ENCODE measurements at places on chromosomes 5 and 9.

DNA sequence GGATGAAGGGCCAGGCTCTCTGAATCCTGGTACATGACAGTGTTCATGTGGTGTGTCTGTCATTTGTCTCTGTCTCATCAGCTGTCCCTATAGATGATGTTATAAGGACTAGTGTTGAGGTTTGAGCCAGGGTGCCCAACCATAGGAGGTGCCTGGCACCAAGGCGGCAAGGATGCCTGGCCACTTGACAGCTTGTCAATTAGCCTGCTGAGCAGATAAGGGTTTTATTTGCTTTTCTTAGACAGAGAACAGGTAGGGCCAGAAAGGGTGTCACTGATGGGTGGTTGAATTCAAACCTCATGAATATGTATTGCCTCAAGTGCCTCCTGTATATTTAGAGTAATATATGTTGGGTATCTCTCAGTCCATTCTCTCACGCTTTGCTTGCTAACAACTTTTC lies 30.1 kb upstream of the AUH start:
- no peak for DNase-seq

DNA sequence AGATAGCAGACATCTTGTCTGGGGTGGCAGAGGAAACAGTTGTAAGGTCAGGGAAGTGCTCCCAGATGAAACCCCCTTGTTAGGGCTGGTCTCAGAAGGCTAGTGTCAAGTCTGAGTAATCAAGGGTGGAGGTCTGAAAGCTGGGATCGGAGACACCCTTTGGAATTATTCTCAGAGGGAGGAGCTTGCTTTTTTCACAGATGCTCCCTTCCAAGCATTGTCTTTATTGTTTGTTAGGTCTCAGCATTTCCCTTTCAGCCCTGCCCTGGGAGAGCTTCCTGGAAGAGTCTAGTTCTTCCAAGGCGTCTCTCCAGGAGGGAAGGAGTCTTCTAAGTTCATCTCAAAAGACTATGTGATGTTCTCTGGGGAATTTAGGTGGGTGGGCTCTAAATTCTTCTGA lies 3.2 kb downstream of the TEK start:
- DNase-seq, result no peak

GRCh38 chr9:31393240-31393639 lies 991.2 kb upstream of the ACO1 start:
- no peak for DNase-seq

- DNase-seq, result no peak
These were observed 24.4 kb upstream of the GRAMD2B start for GRCh38 chr5:126398791-126399190.

DNA sequence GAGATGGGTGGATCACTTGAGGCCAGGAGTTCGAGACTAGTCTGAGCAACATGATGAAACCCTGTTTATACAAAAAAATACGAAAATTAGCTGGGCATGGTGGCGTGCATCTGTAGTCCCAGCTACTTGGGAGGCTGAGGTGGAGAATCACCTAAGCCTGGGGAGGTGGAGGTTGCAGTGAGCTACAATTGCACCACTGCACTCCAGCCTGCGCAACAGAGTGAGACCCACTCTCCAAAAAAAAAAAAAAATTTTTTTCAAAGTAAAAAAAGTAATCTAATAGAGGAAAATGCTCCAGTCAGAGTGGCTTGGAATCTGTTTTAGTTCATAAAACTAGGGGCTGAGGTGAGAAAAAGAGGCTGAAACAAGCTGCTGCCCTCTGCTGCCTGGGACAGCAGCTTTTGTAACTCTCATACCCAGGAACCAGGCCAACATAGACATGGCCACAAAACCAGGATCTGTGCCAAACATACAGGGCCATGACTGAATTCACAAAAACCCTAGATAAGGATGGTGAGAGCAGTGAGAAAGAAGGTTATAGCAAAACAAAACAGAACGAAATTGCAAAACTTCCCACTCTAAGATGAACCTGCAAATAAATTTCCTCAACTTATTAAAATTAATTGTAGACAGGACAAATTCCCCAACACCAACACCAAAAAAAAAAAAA lies 13.1 kb upstream of the DCAF12 start:
- peak; percentile 55 for DNase-seq

DNA sequence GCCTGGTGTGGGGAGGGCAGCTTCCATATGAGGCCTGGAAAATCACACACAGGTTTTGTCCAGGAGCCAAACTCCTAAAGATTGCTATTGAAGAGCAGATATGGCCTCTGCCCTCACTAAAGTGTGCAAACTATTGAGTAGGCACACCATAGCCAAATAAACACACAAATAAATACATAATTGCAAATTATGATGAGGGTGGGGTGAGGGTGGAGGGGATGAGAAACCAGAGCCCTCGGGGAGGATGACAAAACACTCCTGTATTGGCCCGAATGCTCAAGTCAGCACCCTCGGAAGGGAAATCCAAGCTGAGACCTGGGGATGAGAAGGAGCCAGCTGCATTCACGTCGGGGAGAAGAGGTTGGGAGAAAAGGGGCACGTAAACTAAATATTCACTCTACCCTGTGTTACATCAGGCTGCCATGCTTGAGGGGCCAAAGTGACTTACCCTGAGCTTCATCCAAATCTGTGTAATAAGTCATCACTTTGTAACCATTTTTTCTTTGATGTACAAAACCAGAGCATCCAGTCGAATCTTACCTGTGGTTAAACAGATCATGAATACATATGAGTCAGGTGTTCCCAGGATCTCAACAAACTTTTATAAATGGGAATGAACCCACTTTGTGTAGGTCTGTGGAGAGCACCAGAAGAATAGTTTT lies 73.9 kb upstream of the PCSK1 start:
- no peak for DNase-seq

DNA sequence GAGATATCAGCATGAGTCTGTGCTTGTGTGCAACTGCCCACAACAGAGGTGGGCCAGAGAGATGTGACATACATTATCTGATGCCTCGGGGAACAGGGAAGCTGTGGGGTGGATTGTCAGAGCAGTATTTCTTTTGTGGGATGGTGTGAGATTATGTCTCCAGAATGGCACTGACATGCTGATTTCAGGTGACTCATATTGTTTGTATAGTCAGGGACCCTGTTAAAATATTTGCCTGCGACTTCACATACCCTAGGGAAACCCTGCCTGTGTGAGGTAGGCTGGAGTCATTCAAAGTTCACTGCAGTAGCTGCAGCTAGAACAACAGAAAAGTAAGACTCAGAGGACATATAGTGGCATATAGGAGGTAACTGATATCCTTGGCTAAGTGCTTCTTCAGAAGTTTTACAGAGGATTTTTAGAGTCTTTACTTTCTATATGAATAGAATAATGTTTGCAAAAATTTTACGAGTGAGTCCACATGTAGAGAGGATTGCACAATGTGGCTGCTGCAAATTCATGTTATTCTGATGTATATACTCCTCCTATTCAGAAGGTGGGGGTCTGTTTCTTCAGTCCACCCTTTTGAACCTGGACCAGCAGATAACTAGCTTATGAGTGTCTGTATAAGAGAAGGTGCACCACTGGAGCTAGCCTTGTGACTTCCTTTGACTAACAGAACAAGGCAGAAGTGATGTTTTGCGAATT lies 89.3 kb downstream of the MACIR start:
- no peak for DNase-seq

GRCh38 chr9:93419023-93419422 lies 32.5 kb upstream of the FAM120A start:
- no peak for DNase-seq

DNA sequence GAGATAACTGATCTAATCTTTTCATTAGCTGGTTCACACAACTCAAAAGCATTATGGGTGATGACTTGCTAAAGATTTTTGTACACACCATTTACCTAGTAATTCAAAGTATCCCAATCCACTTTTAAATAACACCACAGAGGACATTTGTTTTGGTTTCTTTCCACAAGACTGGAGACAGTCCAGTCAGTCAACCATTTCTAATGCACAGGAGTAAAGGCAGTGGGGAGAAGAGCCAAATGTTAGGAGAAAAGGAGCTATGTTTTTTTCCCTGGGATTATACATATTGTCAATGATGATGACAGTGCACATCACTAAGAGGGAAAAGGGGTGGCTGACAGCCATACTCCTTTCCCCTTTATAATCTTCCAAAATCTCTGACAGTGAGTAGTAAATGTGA lies 240.9 kb downstream of the GABRB2 start:
- DNase-seq, result no peak

DNA sequence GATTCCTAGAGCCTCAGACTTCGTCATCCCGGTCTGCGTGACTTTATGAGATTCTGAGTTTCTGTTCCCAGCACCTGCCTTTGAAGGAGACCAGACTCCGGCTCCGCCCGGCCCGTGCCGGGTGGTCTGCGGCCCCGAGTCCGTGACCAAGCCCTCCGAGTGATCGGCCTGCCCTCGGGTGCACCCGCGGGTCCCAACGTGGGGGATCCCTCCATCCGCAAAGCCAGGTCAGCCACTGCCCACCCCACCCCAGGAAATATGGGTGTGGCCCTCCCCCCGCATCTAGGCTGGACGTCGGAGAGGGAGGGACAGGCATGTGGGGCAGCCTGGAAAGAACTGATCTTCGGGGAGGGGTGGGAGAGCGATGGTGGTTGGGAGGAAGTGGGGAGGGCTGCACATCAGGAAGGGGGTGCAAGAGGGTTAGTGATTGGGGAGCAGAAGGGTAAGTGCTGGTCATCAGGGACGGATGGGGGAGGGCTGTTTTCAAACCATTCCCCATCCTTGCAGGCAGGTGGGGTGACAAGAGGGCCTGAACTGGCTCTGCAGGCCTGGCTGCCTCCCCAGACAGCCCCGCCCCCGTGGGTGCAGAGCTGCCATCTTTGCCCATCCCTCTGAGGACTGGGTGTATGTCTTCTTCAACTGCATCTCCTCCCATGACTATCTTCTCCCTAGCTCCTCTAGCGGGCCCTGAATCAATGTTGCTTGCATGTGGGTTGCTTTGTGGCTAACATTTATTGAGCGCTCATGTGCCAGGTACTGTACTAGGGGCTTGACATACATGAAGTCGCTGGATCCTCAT lies 747 bp downstream of the LRSAM1 start:
- peak; percentile 74 for DNase-seq

DNA sequence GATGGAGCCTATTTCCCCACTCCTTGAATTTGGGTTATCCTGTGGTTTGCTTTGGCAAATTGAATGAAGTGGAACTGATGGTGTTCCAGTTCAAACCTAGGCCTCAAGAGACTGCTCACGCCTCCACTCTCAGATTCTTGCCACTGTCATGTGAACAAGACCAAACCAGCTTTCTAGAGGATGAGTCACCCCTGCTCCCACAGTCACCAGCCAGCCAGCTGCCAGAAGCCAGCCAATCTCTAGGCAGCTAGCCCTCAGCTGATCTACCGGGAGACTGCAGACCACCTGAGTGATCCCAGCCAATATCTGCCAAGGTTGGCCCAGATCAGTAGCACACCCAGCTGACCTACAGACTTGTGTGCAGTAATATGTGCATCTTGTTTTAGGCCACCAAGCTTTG lies 300.6 kb downstream of the TMEM38B start:
- no peak for DNase-seq

GRCh38 chr5:14879393-14879792 lies 7.8 kb upstream of the ANKH start:
- no peak for DNase-seq

- DNase-seq, result no peak
These were observed 31.2 kb downstream of the DEPDC1B start for GRCh38 chr5:60668686-60669304.

DNA sequence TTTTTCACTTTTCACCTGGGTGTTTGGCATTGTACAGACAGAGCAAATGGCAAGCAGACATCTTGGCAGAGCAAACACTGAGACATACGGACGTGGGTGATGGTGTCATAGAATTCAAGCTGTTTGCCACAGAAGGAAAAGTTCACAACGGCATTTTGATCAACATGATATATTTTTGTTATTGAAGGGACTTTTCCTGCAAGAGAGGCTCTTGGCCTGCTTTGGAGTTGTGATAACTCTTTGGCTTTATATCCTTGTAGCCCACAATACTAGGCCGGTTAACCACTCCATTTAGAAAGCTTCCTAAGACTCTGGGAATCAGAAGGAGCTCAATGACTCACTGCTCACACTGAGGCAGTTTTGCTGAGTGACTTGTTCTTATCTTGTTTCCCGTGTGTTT lies 1038.3 kb downstream of the TLE1 start:
- no peak for DNase-seq

DNA sequence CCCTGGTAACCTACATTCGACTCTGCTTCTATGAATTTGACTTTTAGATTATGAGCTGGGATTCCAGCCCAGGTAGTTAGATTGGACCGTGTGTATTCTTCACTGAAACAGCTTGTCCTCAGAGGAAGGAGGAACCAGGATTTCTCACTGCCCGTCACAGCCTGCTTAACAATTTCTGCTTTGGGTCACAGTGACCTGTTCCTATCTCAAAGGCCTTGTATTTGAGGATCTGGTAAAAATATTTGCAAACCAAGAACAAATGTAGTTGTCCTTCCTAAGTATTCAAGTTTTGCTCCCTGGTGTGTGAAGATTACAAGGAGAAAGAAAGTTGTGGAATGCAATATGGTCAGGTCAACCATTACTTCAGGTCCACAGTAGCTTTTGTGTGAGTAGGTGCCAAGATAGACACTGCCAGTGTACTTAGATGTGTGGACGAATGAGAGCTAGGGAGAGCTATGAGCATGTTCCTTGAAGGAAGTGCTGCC lies 55.1 kb downstream of the KIF4B start:
- no peak for DNase-seq

DNA sequence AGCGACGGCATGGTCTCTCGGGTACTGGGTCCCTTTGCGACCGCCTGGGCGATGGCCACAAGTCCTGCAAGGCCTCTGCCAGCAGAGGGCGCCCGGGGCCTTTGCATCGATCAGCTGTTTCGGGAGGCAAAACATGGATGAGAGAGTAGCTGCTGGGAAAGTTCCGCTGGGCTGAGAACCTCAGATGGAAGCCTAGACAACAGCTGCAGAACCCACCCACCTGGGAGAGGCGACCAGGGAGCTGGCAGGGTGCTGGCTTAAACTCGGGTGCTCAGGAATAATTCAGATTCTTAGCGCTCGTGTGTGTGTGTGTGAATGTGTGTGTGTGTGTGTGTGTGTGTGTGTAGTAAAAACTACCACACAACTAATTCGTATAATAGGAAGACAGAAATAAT lies 50.0 kb downstream of the TRIM32 start:
- peak; percentile 91 for DNase-seq

DNA sequence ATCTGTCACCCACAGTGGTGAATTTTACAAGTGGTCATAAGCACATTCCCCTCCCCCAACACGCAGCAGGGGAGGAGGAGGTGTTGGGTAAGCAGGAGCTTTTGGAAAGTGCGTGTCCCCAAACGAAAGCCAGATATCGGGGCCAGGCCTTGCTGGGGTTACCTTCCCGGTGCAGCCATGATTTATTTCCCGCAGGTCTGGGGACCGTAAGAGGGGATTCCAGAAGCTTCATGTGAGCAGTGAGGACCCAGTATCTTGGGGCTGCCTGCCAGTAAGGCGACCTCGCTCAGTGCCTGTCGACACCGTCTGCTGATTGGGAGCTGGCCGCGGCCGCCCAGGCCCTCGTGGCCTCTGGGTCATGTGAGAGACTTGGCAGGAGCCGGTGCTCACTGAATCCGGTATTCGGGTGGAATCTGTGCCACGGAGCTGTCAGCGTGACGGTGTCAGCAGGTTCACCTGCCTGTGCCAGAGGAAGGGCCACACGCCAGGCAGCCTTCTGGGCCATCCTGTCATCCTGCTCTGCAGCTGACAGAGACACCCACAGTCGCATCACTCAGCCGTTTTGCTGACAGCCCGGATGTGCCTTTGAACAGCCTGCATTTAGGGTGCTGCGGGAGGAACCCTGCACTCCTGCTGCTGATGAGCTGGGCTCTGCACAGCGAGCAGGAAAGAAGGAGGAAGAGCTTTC lies 37.3 kb downstream of the SEC61B start:
- DNase-seq, result no peak

- no peak for DNase-seq
These were observed 11.9 kb downstream of the BASP1 start for GRCh38 chr5:17229313-17229712.

GRCh38 chr5:175544108-175544511 lies 65.8 kb downstream of the SFXN1 start:
- no peak for DNase-seq
